ENCODE measurements at places on chromosomes 2 and 18.

GRCh38 chr2:74253971-74254310, 55.5 kb downstream of the MTHFD2 start:
- DNase-seq = no peak

- DNase-seq = no peak
Measured at GRCh38 chr2:144522897-144523595, 3.1 kb upstream of the ZEB2 start.

DNA sequence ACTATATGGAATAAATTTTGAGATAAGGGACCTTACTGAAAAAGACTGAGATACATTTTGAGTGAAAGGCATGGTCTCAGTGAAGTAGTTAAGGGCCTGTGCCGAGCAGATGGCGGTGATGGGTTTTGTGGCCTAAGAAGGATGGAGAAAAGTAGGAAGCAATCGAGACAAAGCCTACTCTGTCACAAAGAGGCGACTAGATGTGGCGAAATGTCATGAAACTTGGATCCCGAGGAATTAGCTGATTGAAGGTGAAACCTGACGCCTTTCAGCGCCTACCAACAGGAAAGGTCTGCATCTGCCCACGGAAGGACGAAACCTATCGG, 558 bp upstream of the CEP192 start:
- DNase-seq = no peak

GRCh38 chr2:191713837-191714236, 35.9 kb downstream of the NABP1 start:
- no peak for DNase-seq

DNA sequence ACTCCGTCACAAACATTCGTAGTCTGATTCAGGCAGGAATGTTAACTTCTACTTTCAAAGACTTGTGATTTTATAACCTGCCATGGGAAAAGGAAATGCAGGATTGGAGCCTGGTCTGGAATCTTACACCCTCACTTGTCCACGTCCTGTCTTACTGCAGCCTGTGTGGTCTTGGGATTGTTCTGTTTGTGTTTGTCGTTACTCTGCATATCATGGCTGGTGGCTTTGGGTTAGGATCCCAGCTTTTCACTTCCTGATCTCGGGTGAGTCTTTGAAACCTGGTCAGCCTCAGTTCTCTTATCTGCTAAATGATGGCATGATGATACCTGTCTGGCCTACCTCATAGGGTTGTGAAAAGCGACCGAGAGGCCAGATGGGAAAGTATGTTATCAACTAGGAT, 34.6 kb downstream of the SH3BP4 start:
- DNase-seq = no peak

GRCh38 chr2:20303966-20304365, 46.7 kb downstream of the PUM2 start:
- DNase-seq = no peak

Data from stimulated activated CD8-positive, alpha-beta memory T cell treated with anti-CD3 and anti-CD28 coated beads, Interleukin-7, amount 100 ng/mL, for 4 hours (primary cell).